Epithelial cell of esophagus (primary cell): ENCODE measurements at places on chromosomes 5 and 9.

GRCh38 chr5:160477266-160477970 is 55.8 kb downstream of the PTTG1 start:
- DNase-seq: no peak

GRCh38 chr5:159216454-159216853 is 7.1 kb upstream of the RNF145 start:
- DNase-seq: no peak

- DNase-seq: no peak
Measured at GRCh38 chr9:32360983-32361673, 23.3 kb upstream of the ACO1 start.

DNA sequence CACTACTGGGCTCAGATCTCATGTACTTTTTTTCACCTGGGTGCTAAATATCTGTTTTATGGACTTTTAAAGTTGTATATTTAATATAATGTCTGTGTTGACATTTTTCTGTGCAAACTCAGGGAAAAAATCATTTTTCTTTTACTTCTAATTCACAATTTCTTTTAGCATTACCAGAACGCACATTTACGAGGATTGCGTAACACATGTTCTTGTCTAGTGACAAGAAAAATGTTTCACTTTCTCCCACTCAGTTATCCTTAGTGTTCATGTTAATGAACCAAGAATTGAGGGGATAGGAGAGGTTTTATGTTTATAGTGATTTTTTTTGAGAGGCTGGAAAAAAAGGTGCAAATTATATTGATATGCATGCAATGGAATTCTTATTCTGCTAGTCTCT is 86.3 kb upstream of the PJA2 start:
- no peak for DNase-seq

DNA sequence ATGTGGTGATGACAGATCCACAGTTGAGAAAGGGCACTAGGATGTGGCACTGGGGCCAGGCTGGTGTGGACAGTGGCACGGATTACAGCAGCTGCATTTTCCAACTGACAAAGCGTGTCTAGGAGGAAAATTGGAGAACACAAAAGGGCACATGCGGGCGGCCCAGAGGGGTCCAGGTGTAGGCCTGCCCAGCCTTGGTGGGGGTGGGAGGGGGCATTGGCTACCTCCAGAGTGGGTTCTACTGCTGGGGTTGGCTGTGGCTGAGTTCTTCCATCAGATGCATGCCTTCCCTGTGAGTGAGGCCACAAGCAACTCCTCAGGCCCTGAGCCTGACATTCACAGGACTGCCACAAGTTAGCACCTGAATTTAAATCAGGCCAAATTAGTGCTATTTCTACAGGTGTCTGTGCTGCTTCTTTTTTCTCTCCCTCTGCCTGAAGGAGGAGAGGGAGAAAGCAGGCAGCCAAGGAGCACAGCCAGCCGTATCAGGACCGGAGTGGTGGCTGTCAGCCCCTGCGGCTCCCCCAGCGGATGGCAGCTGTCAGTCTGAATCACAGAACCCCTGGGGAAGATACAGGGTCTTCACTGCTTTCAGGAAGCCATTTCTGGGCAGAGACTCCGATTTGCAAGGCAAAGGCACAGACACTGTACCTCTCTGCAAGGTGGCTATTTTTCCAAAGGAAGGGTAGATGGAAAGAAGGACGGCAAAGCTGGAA is 464.2 kb downstream of the SPOCK1 start:
- DNase-seq: no peak

- DNase-seq: peak; percentile 62
Measured at GRCh38 chr5:134738963-134739661, 764 bp downstream of the CAMLG start.

DNA sequence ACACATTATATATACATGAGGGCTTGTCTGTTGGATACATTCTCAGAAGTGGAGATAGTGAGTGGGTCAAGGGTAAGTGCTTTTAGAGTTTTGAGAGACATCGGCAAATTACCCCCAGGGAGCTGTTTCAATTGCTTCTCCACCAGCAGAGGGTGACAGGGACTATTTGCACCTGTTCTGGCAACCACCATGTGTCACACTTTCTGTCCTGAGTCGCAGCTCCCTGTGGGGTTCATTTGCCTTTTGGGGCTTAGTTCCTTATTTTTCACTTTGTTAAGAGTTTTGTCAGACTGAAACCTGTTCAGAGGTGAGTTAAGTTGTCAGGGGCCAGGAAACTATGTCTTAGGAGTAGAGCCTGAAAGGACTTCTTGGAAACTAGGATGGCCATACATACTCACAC is 20.1 kb upstream of the SLC36A1 start:
- DNase-seq: no peak

- no peak for DNase-seq
Measured at GRCh38 chr5:132797651-132798050, 15.5 kb upstream of the SOWAHA start.

DNA sequence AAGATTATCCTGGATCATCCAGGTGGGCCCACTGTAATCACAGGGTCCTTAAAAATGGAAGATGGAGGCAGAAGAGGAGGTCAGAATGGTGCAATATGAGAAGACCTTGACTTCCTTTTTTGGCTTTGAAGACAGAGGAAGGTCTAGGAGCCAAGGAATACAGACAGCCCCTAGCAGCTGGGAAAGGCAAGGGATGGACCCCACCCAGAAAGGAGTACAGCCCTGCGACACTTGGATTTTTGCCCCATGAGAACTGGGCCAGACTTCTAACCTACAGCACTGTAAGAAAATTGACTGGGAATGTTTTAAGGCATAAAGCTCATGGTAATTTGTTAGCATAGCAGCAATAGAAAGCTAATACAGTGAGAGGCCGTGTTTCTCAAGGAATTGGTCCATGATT is 66.9 kb upstream of the LRRTM2 start:
- DNase-seq: no peak

DNA sequence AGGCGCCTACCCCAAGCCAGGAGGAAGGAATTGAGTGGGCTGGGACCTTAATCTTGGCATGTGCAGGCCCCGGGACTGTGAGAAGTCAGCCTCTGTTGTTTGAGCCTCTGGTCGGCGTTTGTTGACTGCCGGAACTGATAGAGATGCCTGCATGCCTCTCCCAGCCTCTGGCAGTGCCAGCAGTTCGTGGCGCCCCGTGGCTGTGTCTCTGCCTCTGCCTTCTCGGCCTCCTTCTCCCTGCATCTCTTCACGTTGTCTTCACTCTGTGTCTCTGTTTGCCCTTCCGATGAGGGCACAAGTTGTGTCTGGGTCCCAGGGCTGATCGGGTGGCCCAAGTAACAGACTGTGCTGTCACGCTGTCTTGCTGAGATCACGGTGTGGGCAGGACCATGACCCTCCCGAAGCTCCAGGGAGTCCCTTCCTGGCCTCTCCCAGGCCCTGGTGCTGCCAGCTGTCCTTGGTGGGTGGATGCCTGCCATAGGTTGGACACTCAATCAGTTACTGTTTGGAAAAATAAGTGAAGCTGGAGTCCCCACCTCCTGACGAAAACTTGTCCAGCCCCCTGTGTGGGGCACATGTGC is 133.5 kb upstream of the LPCAT1 start:
- no peak for DNase-seq

DNA sequence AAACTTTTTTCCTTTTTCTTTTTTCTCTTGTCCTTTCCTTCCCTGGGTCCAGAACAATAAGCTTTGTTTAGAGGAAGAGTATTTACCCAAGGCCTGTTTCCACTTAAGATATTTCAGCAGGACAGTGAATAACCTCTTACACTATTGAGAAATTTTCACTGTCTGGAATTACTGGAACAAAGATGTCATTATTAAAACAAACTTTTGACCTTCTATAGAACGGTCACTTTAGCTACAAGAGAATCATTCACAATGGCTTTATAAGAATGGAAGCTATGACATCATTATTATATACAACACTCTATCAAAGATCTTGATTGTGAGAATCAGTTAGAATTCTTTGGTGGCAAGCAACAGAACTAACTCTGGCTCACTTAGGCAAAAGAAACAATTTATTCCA is 22.0 kb upstream of the ARHGAP26 start:
- DNase-seq: no peak

DNA sequence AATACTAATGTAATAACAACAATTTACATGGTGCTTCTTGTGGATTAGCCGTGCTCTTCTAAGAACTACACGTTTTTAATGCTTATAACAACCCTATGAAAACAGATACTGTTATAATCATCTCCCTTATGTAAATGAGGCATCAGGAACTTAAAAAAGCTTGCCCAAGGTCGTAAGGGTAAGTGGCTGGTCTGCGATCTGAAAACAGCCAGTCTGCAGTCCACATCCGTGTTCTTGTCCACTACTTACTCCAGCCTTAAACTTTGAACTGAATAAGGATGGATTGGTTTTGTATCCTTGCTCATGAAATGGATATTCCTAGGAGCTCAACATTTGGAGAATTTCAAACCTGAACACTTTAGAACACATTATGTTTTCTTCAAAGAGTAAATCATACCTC is 26.7 kb downstream of the PAM start:
- no peak for DNase-seq

DNA sequence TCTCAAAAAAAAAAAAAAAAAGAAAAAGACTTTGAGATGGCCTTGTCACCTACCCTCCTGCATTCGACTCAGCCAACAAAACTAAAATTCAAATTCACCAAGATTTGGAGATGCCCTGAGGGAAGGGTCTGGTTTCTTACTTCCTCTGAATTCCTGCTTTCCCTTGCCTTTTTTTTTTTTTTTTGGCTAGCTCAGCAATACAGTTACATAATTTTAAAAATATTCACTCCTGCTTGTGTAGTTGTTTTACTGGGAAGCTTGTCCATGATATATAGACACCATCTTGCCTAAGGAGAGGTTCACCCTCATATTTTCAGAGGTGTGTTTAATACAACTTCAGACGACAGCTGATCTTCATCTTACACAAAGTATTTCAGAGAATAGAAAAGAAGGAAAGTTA is 21.3 kb upstream of the SERINC5 start:
- no peak for DNase-seq

DNA sequence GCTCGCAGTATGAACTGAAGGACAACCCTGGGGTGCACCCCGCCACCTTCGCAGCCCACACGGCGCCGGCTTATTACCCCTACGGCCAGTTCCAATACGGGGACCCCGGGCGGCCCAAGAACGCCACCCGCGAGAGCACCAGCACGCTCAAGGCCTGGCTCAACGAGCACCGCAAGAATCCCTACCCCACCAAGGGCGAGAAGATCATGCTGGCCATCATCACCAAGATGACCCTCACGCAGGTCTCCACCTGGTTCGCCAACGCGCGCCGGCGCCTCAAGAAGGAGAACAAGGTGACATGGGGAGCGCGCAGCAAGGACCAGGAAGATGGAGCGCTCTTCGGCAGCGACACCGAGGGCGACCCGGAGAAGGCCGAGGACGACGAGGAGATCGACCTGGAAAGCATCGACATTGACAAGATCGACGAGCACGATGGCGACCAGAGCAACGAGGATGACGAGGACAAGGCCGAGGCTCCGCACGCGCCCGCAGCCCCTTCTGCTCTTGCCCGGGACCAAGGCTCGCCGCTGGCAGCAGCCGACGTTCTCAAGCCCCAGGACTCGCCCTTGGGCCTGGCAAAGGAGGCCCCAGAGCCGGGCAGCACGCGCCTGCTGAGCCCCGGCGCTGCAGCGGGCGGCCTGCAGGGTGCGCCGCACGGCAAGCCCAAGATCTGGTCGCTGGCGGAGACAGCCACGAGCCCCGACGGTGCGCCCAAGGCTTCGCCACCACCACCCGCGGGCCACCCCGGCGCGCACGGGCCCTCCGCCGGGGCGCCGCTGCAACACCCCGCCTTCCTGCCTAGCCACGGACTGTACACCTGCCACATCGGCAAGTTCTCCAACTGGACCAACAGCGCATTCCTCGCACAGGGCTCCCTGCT is 3.8 kb downstream of the IRX1 start:
- DNase-seq: peak; percentile 77

DNA sequence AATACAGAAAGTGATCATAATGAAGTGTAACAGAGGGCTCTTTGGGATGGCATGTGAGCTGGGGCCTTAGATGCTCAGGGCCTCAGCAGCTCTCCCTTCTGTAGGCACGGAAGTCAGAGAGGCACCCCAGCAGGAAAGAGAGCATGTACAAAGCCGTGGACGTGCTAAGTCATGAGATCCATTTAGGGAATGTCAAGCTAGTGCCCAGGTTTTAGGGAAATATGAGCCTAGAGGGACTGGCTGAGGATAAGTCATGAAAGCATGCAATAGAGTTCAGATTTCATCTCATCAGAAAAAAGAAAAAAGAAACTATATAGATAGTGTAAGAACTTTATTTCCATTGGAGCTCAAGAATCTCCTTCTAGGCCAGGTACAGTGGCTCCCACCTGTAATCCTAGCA is 379.5 kb upstream of the KLF4 start:
- DNase-seq: no peak

DNA sequence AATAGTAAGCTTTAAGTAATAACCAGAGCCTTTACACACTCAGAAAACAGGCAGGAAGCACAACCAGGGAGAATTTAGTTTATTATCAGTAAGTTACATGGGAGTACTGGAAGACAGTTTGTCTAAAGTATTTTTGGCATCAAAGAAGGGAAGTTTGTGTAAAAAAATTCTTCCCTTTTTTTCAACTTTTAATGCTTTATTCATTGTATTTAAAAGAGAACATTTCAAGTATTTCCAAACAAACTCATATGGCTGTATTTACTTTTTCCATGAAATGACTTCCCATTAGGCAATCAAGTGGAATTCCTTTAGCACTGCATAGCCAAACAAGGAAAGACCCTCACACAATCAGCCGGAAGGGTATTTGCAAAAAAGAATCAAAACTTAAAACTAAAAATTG is 26.7 kb downstream of the RNF145 start:
- no peak for DNase-seq

DNA sequence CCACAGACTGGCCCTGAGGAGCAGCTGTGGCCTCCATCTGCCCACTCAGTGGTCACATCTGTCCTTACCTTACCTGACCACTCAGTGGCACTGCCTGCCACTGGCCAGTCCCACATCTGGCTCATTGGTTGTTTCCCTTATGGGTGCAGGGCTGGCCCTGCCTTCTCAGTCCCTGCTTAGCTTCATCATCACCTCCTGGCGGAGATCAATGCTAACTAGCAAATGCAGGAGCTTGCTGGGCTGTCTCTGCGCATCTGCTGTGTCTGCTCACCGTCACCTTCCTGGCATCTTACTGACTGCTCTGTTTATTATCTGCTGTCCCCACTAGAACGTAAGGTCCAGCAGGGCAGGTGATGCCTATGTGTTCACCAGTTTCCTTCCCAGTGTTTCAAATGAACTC is 356.9 kb downstream of the SEMA5A start:
- DNase-seq: no peak

DNA sequence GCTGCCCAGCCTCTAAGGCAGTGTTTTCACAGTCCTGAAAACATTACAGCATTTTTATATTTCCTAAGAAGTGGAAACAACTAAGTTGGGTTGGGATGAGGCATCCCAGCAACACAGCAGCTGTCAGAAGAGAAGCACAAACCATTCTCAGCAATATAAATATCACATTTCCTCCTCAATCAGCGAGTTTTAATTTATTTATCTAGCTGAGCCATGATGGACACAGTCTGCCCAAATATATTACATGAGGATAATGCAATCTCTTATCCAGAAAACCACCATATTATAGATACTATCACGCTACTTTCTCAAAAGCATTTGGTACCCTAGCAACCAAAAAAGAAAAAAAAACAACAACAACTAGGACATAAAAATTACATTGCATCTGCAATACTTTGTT is 158.5 kb downstream of the FSTL4 start:
- no peak for DNase-seq

GRCh38 chr5:131795879-131796792 is 681 bp downstream of the FNIP1 start:
- DNase-seq: peak; percentile 68

GRCh38 chr5:34688015-34688810 is 32.1 kb downstream of the RAI14 start:
- DNase-seq: no peak
